ENCODE measurements at places on chromosomes 1 and 21.

- no peak for DNase-seq
Measured at GRCh38 chr1:47776667-47777131, 220.5 kb downstream of the TRABD2B start.

DNA sequence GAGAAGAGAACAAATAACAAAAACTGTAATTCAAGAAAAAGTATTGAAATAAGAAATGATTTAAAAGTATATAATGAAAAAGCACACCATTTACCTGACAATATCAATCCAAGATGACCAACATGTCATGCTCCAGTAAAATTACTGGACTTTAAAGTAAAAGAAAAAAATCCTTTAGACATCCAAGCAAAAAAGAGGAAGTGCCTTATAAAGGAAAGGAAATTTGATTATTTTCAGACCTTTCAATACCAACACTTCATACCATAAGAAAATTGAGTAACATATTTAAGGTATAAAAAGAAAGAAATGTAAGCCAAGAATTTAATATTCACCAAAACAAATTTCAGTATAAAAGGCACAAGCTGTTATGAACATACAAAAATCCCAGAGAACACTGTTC, 46.2 kb upstream of the SSX2IP start:
- no peak for DNase-seq

- DNase-seq, result no peak
Measured at GRCh38 chr21:29423099-29423870, 124.6 kb downstream of the BACH1 start.

GRCh38 chr1:53763911-53764310, 24.9 kb upstream of the GLIS1 start:
- no peak for DNase-seq
